ENCODE measurements at places on chromosomes 13 and 19. TPM values are rescaled to one million over a fixed set of nuclear protein-coding genes. Genes with fewer than 3 reads are reported as not detected.

The LGI4 gene
- total RNA-seq = 5.3 TPM

- H3K4me1 ChIP-seq = no peaks in the 10 kb centered on the region
- peak overlapping the region; percentile 74 for H3K27ac ChIP-seq
- no peak overlapping the region for H3K4me3 ChIP-seq
- H3K27me3 ChIP-seq = no peaks in the 10 kb centered on the region
Measured at GRCh38 chr19:49468199-49468598, 5.8 kb upstream of the FLT3LG start.

GRCh38 chr13:76790526-76790925, 95.7 kb downstream of the KCTD12 start:
- no peak overlapping the region for H3K4me3 ChIP-seq
- H3K27ac ChIP-seq = peak overlapping the region; percentile 22
- H3K4me1 ChIP-seq = no peaks in the 10 kb centered on the region
- H3K27me3 ChIP-seq = no peaks in the 10 kb centered on the region

The ZNF709 gene
- 10.2 TPM for total RNA-seq

The NBEA gene
- 16.1 TPM for total RNA-seq

The CGB5 gene
- total RNA-seq = not detected

The HTR2A gene
- total RNA-seq = 0.32 TPM

DNA sequence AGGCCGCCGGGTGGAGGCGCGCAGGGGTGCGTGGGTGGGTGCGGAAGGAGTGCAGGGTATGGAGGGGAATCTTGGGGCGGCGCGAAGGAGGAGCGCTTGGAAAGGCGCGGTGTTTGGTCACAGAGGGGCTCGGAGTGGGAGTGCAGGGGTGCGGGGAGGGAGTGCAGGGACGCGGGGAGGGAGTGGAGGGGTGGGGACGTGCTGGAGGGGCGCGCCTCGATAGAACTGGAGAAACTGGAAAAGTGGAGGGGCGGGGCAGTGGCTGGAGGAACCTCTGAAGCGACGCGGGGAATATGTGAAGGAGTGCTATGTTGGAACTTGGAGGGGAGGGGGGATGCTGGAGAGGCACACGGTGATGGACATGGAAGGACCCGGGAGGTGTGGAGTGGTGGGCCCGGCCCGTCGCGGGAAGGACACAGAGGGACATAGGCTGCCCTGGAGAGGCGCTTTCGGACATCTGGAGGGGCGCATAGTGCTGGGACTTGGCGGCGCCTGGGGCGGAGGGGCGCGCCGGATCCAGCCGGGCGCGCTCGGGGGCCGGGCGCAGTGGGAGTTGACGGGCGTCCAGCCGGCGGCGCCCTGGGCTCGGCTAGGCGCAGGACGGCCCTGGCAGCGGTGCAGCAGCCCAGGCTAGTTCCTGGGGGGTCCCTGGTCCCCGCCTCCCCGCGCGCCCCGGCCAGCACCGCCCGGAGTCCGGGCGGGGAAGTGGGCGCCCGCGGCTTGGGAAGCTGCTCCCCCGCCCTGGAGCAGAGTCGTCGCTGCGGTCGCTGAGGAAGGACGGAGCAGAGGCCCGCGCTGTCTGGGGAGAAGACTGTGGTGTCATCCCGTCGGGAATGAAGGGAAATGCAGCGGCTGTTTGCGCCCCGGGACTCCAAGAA, 20.8 kb upstream of the SGCG start:
- no peaks in the 10 kb centered on the region for H3K27me3 ChIP-seq
- no peaks in the 10 kb centered on the region for H3K4me1 ChIP-seq
- DNase-seq = no peak
- H3K27ac ChIP-seq = no peak overlapping the region

DNA sequence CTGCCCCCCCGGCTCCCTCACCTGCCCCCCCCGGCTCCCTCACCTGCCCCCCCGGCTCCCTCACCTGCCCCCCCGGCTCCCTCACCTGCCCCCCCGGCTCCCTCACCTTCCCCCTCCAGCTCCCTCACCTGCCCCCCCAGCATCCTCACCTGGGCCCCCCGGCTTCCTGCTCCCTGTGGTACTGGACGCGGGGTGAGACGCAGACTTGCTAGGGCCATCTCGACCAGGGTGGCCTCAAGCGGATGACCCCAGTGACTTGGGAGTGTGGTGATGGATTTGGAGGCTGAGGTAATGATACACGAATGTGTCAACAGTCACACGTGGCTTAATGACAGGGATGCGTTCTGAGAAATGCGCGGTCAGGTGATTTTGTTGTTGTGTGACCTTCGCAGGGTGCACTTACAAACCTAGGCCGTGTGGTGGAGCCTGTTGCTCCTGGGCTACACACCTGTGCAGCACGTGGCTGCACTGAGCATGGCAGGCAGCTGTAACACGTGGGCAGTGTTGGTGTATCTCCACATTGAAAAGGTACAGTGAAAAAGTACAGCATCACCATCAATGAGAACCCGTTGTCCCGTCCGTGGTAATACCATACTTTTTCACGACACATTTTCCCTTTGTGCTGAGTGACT, 197.8 kb downstream of the TEX29 start:
- no peaks in the 10 kb centered on the region for H3K4me1 ChIP-seq
- peak; percentile 36 for DNase-seq
- H3K4me3 ChIP-seq = no peak overlapping the region
- H3K27ac ChIP-seq = no peak overlapping the region

The IFNL1 gene
- total RNA-seq = not detected

GRCh38 chr13:24110011-24110410, 50.5 kb upstream of the SPATA13 start:
- H3K27me3 ChIP-seq = no peaks in the 10 kb centered on the region
- DNase-seq = peak; percentile 50
- H3K27ac ChIP-seq = no peak overlapping the region
- no peak overlapping the region for H3K4me3 ChIP-seq
- H3K36me3 ChIP-seq = no peaks in the 10 kb centered on the region

The FFAR2 gene
- not detected for total RNA-seq

The DCLK1 gene
- total RNA-seq = 158 TPM

- no peaks in the 10 kb centered on the region for H3K27me3 ChIP-seq
- peak; percentile 83 for DNase-seq
- no peaks in the 10 kb centered on the region for H3K36me3 ChIP-seq
- H3K4me1 ChIP-seq = no peaks in the 10 kb centered on the region
- peak overlapping the region; percentile 61 for H3K4me3 ChIP-seq
Measured at GRCh38 chr19:51016798-51017683, 2.5 kb downstream of the KLK10 start.

- H3K4me1 ChIP-seq = no peaks in the 10 kb centered on the region
- no peaks in the 10 kb centered on the region for H3K27me3 ChIP-seq
- H3K4me3 ChIP-seq = no peak overlapping the region
- H3K36me3 ChIP-seq = no peaks in the 10 kb centered on the region
- no peak overlapping the region for H3K27ac ChIP-seq
Measured at GRCh38 chr13:50626101-50626547, 217.4 kb downstream of the DLEU7 start.

The CEBPA gene
- 35.1 TPM for total RNA-seq

The ZIM2 gene
- total RNA-seq = 1.3 TPM

The BRME1 gene
- 6.3 TPM for total RNA-seq

GRCh38 chr13:24203811-24204210, 43.3 kb downstream of the SPATA13 start:
- H3K27me3 ChIP-seq = no peaks in the 10 kb centered on the region
- no peak overlapping the region for H3K27ac ChIP-seq
- no peaks in the 10 kb centered on the region for H3K36me3 ChIP-seq
- H3K4me1 ChIP-seq = no peaks in the 10 kb centered on the region
- DNase-seq = no peak
- no peak overlapping the region for H3K4me3 ChIP-seq

- DNase-seq = no peak
- no peak overlapping the region for H3K4me3 ChIP-seq
- H3K27ac ChIP-seq = no peak overlapping the region
- H3K36me3 ChIP-seq = no peaks in the 10 kb centered on the region
- no peaks in the 10 kb centered on the region for H3K27me3 ChIP-seq
Measured at GRCh38 chr13:93364166-93364565, 137.6 kb downstream of the GPC6 start.

DNA sequence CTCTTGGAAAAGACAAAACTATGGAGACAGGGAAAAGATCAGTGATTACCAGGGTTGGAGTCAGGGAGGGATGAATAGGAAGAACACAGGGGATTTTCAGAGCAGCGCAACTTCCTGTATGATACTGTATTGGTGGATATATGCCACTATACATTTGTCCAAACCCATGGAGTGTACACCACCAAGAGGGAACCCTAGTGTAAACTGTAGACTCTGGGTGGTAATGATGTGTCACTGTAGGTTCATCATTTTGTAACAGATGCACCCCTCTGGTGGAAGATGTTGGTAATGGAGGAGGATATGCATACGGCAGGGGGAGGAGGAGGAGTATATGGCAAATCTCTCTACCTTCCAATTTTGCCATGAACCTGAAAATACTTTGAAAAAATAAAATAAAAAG, 68.1 kb downstream of the UFM1 start:
- no peak for DNase-seq
- no peaks in the 10 kb centered on the region for H3K36me3 ChIP-seq
- no peak overlapping the region for H3K4me3 ChIP-seq

DNA sequence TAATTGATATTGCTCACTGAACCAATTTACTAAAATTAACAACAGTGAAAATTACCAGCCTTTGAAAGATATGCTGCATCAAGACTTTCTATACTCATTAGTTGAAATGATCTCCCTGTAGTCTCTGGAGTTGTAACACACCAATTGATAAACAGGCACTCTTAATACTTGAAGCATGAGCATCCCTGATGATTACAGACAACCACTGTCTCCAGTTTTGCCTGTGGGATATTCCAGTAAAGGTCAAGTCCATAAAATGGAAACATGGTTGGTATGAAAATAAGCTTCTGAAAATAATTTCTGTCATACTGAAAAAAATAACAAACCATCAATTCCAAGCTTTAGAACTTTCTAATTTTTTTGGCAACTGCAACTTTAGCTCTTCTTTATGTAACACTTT, 405.8 kb downstream of the SPRY2 start:
- no peak for DNase-seq
- peak overlapping the region; percentile 94 for H3K27ac ChIP-seq
- H3K4me3 ChIP-seq = no peak overlapping the region

DNA sequence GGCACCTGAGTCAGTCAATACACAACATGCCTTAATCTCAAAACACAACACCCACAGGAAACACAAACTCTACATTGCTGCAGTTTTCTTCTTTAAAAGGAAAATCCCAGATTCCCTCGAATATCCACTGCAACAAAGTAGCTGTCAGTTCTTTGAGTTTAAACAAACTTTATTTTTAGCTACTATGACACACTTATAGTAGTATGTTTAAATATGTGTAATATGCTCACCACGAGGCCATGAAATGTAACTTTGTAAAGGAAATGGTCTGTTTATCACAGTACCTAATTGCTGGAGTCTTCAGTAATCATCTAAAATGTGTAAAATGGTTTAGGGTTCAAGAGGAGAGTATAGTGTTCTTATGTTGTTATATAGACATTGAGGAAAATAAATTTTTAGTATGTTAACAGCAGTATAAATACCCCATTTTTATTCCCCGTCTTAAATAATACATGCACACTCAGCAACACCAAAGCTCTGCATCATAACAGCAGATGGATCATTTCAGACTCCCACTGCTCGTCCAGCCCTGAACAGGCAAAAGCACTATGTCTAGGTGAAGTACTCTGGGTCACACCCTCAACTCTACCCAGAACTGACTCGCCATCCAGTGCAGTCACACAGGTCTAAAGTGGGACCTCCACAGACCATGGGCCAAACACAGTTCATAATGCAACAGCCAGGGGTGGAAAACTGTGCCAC, 20.6 kb downstream of the TUBGCP3 start:
- H3K4me1 ChIP-seq = no peaks in the 10 kb centered on the region
- DNase-seq = no peak
- no peaks in the 10 kb centered on the region for H3K27me3 ChIP-seq
- H3K36me3 ChIP-seq = no peaks in the 10 kb centered on the region
- no peak overlapping the region for H3K27ac ChIP-seq
- H3K4me3 ChIP-seq = no peak overlapping the region

DNA sequence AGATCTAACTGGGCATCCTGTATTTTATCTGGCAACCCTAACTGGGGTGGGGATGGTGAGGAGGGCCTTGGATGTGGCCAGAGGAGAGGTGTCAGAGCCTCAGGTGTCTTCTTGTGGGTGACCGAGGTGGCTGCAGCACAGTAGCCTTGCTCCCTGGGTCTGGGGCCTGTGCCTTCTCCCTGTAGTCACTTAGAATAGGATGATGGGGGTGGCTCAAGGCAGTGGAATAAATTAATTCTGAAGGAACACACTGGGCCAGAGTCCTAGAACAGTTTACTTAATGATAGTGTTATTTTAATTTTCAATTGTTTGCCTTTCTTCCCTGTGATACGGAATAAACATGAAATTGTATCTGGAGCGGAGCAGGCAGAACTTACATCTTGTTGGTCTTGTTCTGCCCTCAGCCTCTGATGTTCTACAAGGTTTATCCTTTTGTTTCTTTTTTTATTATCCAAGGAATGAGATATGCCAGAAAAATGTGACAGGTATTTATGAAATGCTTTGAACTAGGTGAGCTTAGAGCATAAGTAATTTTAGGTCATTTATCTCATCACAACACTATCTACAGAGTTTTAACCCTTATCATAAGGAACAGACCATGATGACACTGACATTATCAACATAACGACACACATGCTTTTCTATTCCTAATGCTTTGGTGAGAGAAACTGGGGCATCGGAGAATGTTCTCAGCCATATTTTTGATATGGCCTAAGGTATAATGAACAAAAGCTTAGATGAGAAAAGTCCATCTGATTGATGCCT, 51.4 kb downstream of the LRCH1 start:
- no peak for DNase-seq
- H3K27ac ChIP-seq = peak overlapping the region; percentile 76
- peaks cover 13% of the 10 kb centered on the region for H3K4me1 ChIP-seq
- no peak overlapping the region for H3K4me3 ChIP-seq
- no peaks in the 10 kb centered on the region for H3K36me3 ChIP-seq

DNA sequence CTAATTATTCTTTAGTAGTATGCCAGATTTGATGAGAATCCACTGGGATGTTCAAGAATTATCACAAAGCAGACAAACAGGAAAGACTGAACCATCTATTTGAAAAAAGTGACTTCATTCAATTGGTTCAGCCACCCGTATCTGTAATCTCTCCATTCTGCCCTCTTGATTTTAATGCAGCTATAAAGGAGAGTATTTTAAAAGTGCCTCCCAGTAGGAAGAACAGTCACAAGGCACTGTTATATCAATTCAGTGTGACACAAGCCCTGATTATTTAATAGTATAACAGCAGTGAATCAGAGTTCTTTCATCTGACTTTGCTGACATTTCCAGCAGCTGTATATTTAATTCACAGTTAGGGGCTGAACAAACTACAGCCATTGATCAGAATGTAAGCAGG, 77.3 kb upstream of the SLAIN1 start:
- no peaks in the 10 kb centered on the region for H3K4me1 ChIP-seq
- no peaks in the 10 kb centered on the region for H3K36me3 ChIP-seq
- H3K27ac ChIP-seq = no peak overlapping the region
- DNase-seq = no peak
- no peak overlapping the region for H3K4me3 ChIP-seq

DNA sequence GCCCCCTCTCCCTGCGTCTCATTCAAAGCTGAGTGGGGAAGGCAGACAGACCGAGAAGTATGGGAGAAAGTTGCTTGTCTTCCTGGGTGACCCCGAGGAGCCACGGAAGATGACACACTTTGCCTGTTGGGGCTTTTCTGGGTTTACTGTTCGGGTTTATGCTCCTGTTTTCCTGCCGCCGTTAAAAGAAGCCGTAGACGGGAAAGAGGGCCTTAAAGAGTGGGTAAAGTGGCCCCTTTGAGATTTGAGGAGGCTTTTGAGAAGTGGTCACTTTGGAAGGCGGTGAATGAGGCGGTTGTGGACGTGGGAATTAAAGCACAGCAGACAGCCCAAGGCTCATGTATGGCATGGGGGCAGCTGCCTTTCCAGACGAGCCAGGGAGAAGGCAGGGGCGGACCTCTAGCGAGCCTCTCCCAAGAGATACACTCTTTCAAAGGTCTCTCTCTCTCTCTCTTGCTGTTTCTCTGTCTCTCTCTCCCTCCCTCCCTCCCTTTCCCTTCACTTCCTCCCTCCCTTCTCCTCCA, 493 bp upstream of the LHFPL6 start:
- no peaks in the 10 kb centered on the region for H3K36me3 ChIP-seq
- H3K4me1 ChIP-seq = no peaks in the 10 kb centered on the region
- no peak for DNase-seq
- no peaks in the 10 kb centered on the region for H3K27me3 ChIP-seq
- H3K4me3 ChIP-seq = peak overlapping the region; percentile 70
